ENCODE measurements at places on chromosomes 3 and 15. TPM values are rescaled to one million over a fixed set of nuclear protein-coding genes. Genes with fewer than 3 reads are reported as not detected.

Gene HERC2
- 23.7 TPM for total RNA-seq

Gene MESP2
- 0.16 TPM for total RNA-seq

Gene ENTPD3
- 7.0 TPM for total RNA-seq

Gene LDHAL6B
- total RNA-seq, result not detected

Gene SHF
- total RNA-seq, result 1.9 TPM

Gene DHFR2
- 4.2 TPM for total RNA-seq

Gene TUSC7
- total RNA-seq, result not detected

Gene CHL1
- 0.41 TPM for total RNA-seq

Gene RYR3
- 0.05 TPM for total RNA-seq

Gene GPR87
- not detected for total RNA-seq

Gene CA12
- total RNA-seq, result 27.2 TPM

Gene RTP1
- not detected for total RNA-seq

Gene EBLN2
- total RNA-seq, result 1.8 TPM

Gene PTX3
- total RNA-seq, result 1.5 TPM

Gene OR4F15
- not detected for total RNA-seq

Gene IL17RC
- total RNA-seq, result 19.7 TPM

Data from pancreas (tissue), 10 donors.